Activated T-cell treated with anti-CD3 and anti-CD28 coated beads, Interleukin-2, amount 50 U/mL, for 72 hours (primary cell): ENCODE measurements at places on chromosomes 5 and 9. TPM values are rescaled to one million over a fixed set of nuclear protein-coding genes. Genes with fewer than 3 reads are reported as not detected.

DNA sequence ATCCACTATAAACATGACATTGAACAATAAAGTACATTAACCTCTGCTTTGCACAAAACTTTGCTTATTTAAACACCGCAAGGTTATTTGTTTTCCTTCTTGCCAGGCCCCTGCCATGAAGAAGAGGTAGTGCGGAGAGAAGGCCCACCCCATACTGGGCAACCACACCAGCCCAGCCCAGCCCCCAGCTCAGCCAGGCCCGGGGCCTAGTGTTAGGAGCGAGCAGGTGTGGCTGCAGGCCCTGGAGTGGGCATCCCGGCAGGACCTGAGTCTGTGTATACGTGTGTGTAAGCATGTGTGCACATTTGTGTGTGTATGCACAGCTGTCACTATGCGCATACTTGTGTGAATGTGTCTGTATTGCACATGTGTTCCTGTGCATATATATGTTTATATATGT, 90.4 kb upstream of the MVB12B start:
- peaks cover 29% of the 10 kb centered on the region for H3K27me3 ChIP-seq
- H3K4me1 ChIP-seq: no peaks in the 10 kb centered on the region
- no peak overlapping the region for H3K4me3 ChIP-seq
- no peak overlapping the region for H3K27ac ChIP-seq
- no peak for DNase-seq
- no peaks in the 10 kb centered on the region for H3K36me3 ChIP-seq

Gene IFNA4
- total RNA-seq: not detected

Gene NPDC1
- 27.2 TPM for total RNA-seq

Gene DRD1
- not detected for total RNA-seq

DNA sequence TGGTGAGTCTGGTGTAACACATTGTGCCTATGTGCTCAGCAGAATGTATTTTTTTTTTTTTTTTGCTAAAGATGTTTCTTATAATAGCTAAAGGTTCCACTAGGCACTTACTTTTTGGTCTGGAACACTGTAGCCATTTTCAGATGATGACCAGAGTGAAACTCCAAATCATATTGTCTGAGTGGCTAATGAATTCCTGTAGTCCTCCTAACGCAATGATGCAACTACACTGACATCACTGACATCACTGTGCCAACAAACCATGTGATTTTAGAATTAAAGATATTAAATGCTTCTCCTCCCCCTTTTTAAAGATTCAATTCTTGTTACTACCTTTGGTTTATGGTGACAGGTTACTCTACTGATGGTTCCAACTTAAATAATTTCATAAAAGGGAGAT, 28.8 kb downstream of the JAKMIP2 start:
- H3K27me3 ChIP-seq: no peaks in the 10 kb centered on the region
- no peak for DNase-seq
- no peaks in the 10 kb centered on the region for H3K36me3 ChIP-seq
- no peak overlapping the region for H3K4me3 ChIP-seq

GRCh38 chr5:149320791-149321330, 24.4 kb upstream of the GRPEL2 start:
- H3K36me3 ChIP-seq: no peaks in the 10 kb centered on the region
- no peak for DNase-seq
- H3K4me3 ChIP-seq: no peak overlapping the region
- H3K27ac ChIP-seq: no peak overlapping the region

- no peak overlapping the region for H3K27ac ChIP-seq
- H3K4me3 ChIP-seq: no peak overlapping the region
- no peak for DNase-seq
- H3K27me3 ChIP-seq: no peaks in the 10 kb centered on the region
- H3K36me3 ChIP-seq: no peaks in the 10 kb centered on the region
Measured at GRCh38 chr5:127865273-127865672, 162.1 kb downstream of the CCDC192 start.

GRCh38 chr9:15278839-15279238, 28.2 kb downstream of the TTC39B start:
- no peaks in the 10 kb centered on the region for H3K27me3 ChIP-seq
- DNase-seq: no peak
- H3K4me1 ChIP-seq: peaks cover 14% of the 10 kb centered on the region
- H3K36me3 ChIP-seq: no peaks in the 10 kb centered on the region

Gene PCDHB12
- total RNA-seq: not detected
